ENCODE measurements at places on chromosomes 12 and 14. TPM values are rescaled to one million over a fixed set of nuclear protein-coding genes. Genes with fewer than 3 reads are reported as not detected.

Gene SLC10A1
- not detected for total RNA-seq

- peak; percentile 23 for DNase-seq
These were observed 180.3 kb downstream of the DICER1 start for GRCh38 chr14:94977016-94977415.

Gene TDRD9
- 0.91 TPM for total RNA-seq

Gene POTEM
- not detected for total RNA-seq

- peak; percentile 45 for DNase-seq
These were observed 23.1 kb upstream of the TBC1D30 start for GRCh38 chr12:64801381-64801780.

Gene PTGDR
- total RNA-seq = not detected

DNA sequence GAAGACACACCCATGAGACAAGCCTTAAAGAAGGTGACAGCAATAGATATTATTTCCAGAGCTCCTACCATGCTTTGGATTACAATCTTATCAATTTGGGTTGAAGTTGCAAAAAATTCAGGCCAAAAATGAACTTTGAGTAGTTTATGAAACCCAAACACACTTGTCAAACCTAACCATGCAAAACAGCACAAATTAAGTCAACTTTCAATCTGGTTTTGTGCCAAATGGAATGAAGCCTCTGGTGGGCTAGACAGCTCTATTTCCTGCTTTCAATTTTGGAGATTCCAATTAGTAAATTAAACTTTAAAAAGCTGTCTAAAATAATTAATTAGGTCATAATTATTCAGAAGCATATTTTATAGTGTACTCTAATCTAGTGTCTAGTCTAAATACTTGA is 203.4 kb downstream of the SYT1 start:
- DNase-seq = no peak

- DNase-seq = no peak
These were observed 6.1 kb upstream of the PRKAB1 start for GRCh38 chr12:119661882-119662281.

Gene DAO
- total RNA-seq = not detected

Data from MCF 10A (cell line).